Kidney (tissue), 22 donors: ENCODE measurements at places on chromosomes 1 and 21. TPM values are rescaled to one million over a fixed set of nuclear protein-coding genes. Genes with fewer than 3 reads are reported as not detected.

DNA sequence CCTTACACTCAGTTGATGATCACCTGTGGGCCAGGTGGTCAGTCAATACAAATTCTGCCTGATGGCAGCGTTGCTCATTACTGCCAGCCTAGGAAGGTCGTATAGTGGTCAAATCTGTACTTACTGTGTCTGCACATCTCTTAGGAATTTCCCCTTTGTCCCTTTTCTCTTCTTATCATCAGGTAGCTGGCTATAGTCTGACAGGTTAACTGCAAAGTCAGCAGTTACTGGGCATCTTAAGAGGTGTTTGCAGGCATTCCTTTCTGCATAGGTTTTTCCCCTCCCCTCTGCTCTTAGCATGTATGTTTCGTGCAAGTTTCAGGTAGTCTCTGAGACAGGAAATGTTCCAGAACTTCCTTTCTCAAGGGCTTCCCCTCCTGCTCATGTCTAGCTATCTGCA lies 298.7 kb downstream of the LRRIQ3 start:
- DNase-seq: no peak

- no peak for DNase-seq
Observed at GRCh38 chr1:231091831-231092301, 51.8 kb upstream of the FAM89A start.

Gene MTARC2
- total RNA-seq: 28.6 TPM

Gene EPHB2
- total RNA-seq: 9.5 TPM

Gene NHLH2
- total RNA-seq: not detected
